ENCODE measurements at places on chromosomes 7 and 10.

- DNase-seq: peak; percentile 54
Measured at GRCh38 chr10:26881600-26882331, 21.0 kb upstream of the ABI1 start.

DNA sequence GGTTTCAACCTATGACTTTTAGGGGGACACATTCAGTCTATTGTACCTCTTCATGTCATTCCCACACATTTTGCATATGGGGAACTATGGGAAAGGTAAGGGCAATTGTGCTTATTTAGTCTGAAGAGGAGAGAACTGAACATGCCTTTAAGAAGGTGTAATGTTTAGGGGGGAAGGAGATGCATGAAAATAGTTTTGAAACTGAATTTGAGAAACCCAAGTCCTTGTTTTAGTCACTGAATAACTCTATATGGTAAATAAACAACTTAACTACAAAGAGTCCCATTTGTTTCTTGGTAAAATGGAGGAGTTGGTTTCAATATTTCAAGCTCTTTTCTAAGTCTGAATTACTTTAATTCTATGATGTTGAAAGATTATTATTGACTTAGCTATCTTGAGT, 166.1 kb downstream of the DNAJB9 start:
- DNase-seq: no peak

DNA sequence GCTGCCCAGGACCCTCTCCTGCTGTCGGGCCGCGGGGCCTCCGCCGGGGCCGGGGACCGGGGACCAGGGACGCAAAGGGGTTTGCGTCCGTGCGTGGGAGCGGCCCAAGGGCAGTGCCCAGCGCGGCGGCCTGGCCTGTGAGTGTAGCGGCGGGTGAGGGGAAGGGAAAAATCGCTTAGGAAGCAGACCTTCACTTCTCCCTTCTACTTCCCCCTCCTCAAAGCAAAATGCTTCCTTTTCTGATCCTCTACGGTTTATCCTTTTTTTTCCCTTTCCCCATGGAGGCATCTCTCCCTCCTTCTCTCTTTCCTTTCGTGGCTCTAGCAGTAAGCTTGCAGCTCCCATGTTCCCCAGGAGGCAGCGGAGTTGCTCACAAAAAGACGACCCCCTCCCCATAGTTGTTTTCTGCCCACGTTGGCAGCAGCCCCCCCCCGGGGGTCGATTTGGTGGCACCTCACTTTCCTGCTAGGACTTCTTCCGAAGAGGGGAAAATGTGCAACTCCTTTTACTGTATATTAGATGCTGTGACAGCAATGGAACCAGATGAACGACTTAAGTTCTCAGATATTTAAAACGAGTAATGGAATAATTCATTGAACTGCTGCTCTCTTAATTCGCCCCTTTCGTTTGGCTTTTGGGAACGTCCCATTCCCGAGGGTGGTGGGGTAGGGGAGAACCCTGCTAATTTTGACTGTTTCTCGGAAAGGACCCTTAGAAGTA, 724 bp downstream of the CAPZA2 start:
- peak; percentile 49 for DNase-seq

GRCh38 chr7:18803923-18804322, 308.4 kb downstream of the HDAC9 start:
- DNase-seq: no peak

- DNase-seq: no peak
Measured at GRCh38 chr7:68504716-68505115, 1093.6 kb upstream of the AUTS2 start.

- no peak for DNase-seq
Measured at GRCh38 chr7:47685712-47686376, 103.9 kb upstream of the TNS3 start.

- DNase-seq: no peak
Measured at GRCh38 chr7:134364619-134365037, 47.9 kb upstream of the SLC35B4 start.

Measured in NCI-H2171 treated with DMSO at 0.1 percent for 48 hours (cell line).